ENCODE measurements at places on chromosomes 3 and 15.

DNA sequence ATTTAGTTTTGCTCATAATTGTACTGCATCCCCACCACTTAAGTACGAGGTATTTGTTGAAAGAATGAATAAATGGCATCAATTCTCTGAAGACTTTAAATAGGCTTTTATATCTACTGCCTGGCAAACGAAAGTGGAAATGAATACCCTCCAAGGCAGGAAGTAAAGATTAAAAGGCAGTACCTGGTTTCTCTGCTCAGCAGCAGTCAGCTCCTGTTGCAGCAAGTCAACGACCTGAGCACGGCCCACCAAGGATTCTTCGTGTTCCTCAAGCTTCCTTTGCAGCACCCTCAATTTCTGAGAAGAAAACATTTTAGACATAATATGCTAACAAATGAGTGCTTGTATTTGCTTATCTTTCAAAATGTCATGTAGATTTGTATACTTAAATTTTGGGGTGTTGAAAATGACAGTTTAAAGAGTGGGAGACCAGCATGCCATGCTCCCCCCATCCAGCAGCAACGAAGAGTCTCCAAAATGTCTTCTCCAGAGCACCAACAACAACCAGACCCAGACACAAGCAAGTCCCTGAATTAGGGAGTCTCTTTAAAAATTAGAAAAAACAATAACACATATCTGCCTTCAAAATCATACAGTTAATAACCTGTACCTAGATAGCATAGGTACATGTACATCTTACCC is 31.2 kb downstream of the GOLGB1 start:
- DNase-seq: no peak

- DNase-seq: no peak
These were observed 114.7 kb upstream of the GAP43 start for GRCh38 chr3:115508562-115508961.

GRCh38 chr3:116238846-116239565 is 206.3 kb downstream of the LSAMP start:
- no peak for DNase-seq

- no peak for DNase-seq
These were observed 63.3 kb upstream of the SAMMSON start for GRCh38 chr3:69936266-69936665.

DNA sequence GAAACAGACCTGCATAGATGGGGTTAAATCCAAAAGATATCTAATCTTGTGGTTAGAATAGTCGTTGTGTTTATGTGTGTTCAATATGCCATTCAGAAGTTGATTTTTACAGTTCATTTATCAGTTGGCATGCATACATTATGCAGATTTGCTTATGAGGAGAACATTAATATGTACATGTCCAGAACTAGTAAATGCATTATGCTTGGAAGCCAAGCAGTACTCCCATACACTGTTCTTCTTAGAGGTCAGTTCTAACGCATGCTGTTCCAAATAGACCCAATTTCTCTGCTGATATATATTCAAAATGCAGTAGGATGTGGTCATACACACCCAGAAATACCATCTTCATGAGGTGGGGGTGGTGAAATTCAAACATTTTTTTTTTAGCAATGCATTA is 956 bp downstream of the FGF12 start:
- DNase-seq: no peak

DNA sequence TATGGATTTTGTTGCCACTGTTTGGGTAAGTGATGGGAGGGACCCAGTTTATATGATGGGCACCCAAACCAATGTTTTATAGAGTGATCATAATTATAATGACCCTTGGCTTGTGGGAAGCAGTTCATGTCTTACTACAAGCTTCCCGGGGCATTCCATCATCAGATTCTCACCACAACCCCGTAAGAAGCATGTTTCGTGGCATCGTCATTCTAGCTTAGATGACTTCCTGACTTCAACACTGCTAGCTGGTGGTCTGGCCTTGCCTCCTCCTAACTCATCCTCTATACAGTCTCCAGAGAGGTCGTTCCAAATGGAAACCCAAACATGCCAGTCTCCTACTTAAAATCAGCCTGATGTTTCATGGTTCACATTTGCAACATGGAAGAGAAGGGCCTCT is 226.9 kb downstream of the ADAMTS9 start:
- DNase-seq: no peak

GRCh38 chr3:52174896-52175295 is 20.7 kb upstream of the POC1A start:
- DNase-seq: peak; percentile 52

DNA sequence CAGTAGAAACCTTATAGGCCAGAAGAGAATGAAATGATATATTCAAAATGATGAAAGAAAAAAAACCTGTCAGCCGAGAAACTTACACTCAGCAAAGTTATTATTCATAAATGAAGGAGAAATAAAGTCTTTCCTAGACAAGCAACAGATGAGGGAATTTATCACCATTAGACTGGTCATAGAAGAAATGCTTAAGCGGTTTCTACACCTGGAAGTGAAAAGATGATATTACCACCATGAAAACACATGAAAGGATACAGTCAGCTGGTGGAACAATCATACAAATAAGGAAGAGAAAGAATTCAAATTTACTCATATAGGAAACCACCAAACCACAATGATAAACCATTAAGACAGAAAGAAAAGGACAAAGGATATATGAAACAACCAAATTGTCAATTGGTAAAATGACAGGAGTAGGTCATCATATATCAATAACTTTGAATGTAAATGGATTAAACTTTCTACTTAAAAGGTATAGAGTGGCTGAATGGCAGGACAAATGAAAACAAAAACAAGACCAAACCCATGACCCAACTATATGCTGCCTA is 29.9 kb upstream of the PRR23C start:
- DNase-seq: no peak

GRCh38 chr3:194908496-194908895 is 222.8 kb downstream of the FAM43A start:
- no peak for DNase-seq

DNA sequence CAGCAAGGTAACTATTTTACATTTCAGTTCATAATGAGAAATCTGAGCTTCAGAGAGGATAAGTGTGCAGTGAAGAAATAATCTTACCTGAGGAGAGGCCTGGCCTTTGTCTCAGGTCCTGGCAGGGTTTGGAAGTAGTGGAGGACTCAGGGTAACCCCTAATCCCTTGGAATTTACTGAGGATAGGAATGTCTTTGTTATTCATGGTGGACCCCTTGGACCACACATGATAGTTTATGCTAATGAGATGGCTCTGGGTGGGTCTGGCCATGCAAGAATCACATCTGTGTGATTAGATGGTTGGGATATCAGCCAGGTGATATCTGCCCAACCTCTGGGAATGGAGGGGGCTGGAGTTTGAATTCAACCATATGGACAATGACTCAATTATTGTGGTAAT is 65.0 kb upstream of the DAZL start:
- DNase-seq: no peak

- DNase-seq: peak; percentile 41
These were observed 13.3 kb upstream of the SOX2 start for GRCh38 chr3:181698263-181698954.

- no peak for DNase-seq
These were observed 35.1 kb downstream of the SLMAP start for GRCh38 chr3:57791245-57791644.

DNA sequence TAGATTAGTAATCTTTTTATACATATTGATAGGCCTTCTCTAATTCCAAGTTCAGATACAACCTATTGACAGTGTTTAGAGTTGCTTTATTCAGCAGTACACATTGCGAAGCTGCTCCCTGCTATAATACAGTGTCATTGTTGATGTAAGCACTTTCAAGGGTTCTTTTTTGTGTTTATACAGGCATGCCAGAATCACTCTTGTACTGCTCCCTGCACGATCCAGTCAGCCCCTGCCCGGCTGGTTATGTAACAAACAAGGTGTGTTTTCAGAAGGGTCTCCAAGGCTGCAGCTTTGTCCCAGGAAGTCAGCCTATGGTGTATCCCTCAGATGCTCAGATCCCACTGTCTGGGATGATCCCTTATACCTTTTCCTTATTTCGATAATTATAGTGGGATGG is 11.3 kb downstream of the QTRT2 start:
- DNase-seq: no peak

- DNase-seq: peak; percentile 89
These were observed at the start of gene IL20RB for GRCh38 chr3:136957751-136958288. TSS of gene IL20RB (plus strand) at chr3:136957983. CDS start at chr3:136958114, 131 bp downstream.

DNA sequence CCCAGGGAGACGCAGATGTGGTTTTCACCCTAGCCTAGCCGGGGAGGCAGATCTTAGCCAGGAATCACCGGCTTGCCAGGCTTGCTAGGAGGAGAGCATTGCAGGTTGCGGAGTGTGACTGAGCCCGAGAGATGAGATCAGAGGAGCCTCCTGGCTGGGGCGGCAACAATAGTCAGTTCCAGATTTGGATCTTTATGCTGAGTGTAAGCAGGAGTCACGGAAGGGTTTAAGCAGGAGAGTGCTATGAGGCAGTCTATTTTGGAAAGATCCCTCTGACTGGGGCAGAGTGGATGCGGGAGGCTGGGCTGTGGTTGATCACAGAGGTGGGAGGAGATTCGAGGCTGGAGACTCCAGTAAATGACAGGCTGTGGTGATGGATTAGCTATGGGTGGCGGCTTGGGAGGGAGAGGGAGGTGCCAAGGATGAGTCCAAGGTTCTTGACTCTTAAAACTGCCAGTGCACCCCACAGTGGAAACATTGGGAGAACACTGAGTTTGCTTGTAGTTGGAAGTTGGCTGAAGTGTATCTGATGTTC is 10.4 kb upstream of the BAHD1 start:
- no peak for DNase-seq

DNA sequence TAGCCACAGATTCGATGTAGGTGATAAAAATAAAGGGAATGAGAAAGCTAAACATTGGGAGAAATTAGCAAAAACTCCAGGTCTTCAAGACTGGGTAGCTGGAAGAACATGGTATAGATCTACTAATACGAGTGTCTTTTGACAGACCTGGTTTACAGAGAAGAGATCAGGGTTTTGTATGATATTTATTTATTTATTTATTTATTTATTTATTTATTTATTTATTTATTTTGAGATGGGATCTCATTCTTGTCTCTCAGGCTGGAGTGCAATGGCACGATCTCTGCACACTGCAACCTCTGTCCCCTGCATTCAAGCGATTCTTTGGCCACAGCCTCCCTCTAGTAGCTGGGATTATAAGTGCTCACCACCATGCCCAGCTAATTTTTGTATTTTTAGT is 448.4 kb downstream of the CNTN4 start:
- DNase-seq: no peak

DNA sequence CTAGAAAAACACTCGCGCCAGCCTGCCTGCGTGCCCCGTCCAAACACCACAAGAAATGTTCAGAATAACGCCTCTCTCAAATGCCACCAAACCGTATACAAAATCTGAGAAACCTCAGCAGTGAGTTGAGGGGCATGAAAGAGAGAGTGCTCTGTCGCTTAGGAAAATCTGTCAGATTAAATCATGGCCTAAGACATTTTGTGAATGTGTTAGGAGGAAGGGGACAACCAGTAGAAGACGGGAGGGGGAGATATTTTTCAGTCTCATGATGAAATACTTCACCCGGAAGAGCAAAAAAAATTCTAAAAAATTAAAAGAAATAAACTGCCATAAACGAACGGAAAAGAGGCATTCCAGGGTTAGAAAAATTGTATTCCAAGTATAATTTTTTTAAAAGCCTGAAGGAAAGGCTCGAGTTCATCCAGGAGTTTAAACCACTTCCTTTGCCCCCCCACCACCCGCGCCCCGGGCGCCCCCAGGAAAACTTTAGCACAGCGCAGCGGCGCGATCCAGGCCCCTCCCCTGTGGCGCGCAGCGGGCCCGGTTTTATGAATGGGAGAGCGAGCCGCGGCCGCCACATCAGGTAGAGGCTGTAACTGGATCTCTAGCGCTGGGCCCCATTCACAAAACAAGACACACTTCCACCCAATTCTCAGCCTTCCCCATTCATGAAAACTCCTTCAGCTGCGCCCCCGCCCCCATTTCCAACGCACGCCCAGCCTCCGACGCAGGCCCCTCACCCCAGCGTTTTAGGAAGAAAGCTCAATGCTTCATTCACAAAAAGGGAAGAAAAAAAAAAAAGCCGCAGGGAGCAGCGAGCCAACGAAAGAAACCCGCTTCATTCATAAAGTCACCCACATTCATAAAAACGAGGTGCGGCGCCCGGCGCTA is 1.4 kb downstream of the ETV5 start:
- peak; percentile 38 for DNase-seq

DNA sequence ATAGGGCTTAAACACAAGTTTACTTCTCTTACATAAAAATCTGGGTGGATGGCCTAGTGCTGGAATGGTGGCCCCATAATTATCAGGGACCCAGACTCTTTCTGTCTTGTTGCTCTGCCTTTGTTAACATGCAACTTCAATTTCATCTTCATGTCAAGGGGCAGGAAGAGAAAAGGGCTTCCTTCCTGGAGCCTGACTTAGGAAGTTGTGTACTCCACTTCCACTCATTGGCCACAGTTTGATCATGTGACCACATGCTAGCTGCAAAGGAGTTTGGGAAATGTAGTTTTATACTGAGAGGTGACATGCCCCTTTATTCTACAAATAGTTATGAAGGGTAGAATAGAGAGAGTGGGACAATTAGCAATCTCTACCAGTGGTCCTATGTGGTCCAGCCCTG is 39.3 kb downstream of the RHCG start:
- DNase-seq: peak; percentile 59

DNA sequence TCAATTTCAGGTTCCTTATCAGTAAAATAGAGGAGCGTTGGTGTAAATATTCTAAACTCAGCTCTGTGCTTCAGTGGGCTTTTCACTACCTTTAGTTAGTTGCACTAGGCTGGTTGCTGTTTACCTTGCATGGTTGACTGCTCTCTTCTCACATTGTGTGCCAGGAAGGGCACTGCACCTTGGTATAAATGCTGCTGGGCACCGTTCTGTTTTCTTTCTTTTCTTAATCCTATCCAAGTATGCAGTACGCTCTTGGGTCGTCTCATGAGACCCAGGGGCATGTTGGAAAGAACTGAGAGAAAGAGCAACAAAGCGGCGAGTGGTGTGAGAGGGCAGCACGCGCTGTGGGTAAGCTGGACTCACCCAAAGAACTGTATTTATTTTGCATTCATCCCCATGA is 22.4 kb downstream of the KCNMB2 start:
- no peak for DNase-seq

- peak; percentile 51 for DNase-seq
These were observed 37.6 kb downstream of the GBE1 start for GRCh38 chr3:81723732-81724313.

DNA sequence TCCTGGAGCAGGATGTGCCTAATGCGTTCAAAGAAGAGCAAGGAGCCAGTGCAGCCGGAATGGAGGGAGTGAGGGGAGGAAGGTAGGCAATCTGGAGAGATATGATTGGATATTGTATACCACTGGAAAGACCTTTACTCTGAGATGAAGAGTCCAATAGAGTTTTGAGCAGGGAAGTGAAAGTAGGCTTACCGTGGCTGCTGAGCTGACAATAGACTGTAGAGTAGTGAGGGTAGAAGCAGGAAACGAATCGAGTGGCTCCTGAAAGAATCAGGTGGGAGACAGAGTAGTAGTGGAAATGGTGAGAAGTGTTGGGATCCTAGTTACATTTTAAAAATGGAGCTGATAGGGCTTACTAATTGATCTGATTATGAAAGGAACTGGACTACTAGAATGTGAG is 51.8 kb upstream of the NUDT16 start:
- no peak for DNase-seq

GRCh38 chr3:17761563-17761962 is 19.1 kb upstream of the TBC1D5 start:
- no peak for DNase-seq

- no peak for DNase-seq
These were observed 33.7 kb downstream of the FILIP1L start for GRCh38 chr3:100080573-100080972.

All from bronchial epithelial cell (primary cell).